ENCODE measurements at places on chromosomes 5 and 9.

DNA sequence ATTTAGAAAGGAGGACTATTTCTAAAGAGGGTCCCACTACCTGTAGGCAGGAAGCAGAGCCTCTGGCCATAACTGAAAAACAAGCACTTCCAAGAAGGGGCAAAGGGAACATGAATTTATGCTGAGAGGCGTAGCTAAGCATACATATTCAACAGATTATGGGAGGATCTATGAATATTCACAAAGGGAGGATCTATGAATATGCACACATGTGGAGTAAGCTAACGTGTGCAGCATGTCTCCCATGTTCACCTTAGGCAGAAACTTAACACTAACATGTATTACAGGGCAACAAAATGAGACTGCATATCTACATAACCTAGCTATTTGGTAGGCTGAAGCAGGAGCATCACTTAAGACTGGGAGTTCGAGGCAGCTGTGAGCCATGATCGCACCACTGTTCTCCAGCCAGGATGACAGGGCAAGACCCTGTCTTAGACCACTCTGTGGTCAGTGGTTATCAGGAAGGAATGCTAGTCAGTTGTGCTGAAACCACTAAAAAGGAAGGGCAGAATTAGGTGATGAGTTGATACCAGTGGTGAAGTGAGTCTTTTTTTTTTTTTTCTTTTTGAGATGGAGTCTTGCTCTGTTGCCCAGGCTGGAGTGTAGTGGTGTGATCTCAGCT, 20.8 kb downstream of the FXN start:
- DNase-seq: no peak

GRCh38 chr9:120916991-120917880, 9.4 kb downstream of the TRAF1 start:
- no peak for DNase-seq

DNA sequence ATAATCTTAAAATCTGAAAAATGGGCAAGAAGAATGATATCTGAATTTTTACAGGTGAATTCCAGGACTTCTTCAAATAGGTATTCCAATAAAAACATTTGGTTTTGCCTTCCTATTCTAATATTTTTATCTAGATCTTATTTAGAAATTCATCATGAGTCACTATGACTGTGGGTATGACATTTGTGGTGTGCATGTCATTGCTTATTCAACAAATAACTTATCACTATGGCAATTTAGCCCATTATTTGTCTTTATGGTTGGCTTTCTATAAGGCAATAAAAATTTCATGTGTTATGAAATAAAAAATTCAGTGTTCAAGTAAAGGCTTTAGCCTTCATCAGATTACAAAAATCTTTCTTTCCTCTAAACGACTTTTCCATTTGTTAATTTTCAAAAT, 1139.6 kb upstream of the NUDT12 start:
- no peak for DNase-seq

DNA sequence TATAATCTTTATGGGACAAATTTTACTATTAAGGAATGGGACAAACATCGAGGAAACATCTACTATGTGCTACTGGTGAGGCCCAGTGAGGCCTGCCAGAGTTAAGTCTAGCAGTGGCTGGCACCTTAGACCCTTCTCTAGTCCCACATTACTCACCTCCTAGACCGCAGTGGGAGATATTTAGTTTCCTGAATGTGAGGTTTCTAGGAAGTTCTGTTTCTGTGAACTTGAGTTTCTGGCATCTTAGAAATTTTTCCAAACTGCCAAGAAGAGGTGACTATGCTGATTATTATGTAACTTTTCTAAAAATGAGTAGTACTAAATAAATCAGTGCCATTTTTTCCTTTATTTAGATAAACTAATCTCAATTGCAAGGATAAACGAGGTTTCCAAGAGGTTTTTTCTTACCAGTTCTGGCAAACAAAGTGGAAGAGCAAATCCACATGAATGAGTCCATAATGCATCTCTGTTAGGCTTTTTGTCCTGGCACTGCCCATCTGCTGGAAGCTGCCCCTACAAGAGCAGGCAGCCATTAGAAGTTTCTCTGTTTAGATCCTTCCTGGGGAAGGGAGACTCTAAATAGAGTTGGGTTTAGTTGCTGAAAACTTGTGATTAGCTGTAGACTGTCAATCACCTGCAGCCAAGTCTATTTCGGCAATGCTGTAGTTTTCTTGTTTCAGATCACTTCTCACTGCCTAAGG, 348.7 kb downstream of the MAN2A1 start:
- no peak for DNase-seq

DNA sequence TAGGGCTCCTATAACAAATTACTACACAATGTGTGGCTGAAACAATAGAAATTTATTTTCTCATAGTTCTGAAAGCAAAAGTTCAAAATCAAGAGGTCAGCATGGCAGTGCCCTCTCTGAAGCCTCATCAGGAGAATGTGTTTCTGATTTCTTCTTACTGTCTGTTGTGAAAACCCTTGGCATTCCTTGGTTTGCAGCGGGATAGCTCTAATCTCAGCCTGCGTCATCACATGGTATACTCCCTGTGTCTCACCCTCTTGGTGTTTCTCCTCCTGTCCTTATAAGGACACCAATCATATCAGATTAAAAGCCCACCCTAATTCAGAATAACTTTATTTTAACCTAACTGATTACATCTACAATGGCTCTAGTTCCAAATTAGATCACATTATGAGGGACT, 87.5 kb upstream of the CDH9 start:
- DNase-seq: no peak

DNA sequence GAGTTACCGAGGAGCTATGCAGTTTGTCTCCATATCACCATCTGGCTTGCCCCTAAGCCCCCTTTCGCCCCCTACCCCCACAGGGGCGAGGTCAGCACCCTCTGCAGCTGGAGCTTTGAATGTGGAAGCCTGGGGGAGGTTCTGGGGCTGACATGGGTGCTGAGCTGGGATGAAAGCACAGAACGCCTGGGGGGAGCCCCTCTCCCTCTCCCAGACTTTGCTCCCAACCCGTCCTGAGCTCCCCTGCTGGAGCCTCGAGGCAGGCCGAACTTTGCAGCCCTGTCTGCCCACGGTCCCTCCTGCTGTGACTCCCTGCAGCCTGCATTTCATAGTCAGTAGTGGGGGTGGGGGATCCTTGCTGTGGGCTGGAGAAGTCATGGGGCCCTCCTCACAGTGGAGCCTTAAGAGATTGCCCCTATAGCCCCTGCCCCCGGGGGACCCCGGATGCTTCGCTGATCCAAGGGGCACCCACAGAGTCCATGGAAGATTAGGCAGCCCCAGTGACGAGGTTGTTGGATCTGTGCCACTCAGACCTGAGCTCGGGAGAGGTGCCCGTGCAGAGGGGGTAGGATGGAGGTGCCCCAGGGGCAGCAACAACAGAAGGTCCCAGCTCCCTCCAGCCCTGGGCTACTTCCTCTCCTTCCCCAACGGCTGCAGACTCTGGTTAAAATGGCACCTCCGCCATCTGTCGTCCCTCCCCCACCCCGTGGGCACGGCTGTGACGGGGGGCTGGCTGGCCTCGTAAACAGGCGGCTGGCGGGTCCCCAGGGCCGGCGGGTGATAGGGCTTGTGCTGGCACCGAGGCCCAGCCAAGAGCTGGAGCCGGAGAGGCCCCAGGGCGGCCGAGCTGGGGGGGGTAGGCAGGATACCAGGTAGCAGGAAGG, 162.0 kb downstream of the C9orf50 start:
- DNase-seq: peak; percentile 52

DNA sequence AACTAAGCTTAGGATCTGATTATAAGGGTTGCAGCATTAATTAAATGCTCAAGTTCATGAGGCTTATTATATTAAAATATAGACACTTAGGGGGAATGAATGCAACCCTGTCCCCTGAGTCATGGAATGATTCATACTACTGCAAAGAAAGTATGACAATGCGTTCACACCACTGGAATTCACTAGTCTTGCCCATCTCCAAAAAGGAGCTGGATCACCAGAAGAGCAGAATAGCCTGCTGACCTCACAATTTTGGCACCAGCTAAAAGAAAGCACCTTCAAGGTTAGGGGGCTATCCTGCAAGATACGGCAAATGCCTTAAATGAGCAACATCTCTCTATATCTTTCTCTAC, 32.0 kb upstream of the TMED7 start:
- DNase-seq: peak; percentile 94

- no peak for DNase-seq
Observed at GRCh38 chr5:119896826-119897536, 267.6 kb downstream of the FAM170A start.

- peak; percentile 49 for DNase-seq
Observed at GRCh38 chr5:53170746-53171349, 61.3 kb upstream of the MOCS2 start.

DNA sequence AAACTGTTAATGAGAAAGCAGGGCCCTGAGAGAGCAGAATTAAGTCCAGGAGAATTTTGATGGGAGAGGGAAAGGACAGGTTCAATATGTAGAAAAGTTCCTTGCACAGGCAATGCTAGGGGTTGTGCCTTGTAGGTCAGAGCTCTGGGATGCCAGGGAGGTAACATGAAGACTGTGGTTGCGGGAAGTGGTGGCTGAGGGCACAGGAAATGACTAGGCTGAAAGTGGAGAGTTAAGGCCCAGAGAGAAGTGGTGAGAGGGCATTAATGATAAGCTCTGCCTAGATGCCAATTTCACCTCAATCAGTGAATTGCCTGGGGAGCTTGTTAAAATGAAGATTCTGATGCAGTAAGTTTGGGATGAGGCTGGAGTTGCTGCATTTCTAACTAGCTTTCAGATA, 31.5 kb upstream of the PPP3R2 start:
- no peak for DNase-seq

GRCh38 chr9:81595887-81596543, 93.3 kb downstream of the TLE1 start:
- DNase-seq: no peak

GRCh38 chr9:32526707-32527048, 682 bp upstream of the RIGI start:
- no peak for DNase-seq

GRCh38 chr5:138366632-138367382, 14.3 kb downstream of the KDM3B start:
- no peak for DNase-seq

DNA sequence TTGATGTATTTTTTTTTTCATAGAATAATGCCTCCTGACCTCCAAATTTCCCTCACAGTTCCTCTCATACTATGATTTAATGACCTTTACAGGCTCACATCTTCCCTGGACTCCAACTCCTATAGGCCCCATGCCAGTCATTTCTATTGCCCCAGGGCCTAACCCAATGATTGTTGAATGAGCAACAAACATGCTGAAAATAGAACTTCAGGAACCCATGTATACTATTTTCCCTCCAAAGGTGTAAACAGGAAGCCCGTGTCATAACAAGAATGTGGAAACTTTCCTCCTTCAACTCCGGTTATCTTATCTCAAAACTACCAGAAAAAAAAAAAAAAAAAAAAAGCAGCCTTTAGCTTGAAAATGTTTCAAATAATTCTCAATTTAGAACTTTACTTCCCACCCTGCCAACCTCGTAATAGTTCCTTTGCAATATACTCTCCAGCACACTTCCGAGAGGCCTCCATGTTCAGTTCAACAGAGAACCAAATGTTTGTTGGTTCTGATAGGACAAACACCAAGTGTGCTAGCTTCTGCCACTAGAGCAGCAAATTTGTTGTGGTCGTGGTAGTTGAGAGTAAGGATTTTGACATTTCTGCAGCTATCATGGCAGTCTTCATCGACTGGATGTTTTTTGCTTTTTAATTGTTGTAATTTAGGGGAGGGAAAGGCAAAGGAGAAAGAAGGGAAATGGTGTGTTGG, 25.8 kb downstream of the TRPM6 start:
- no peak for DNase-seq

- DNase-seq: no peak
Observed at GRCh38 chr5:10466446-10467073, 24.9 kb downstream of the ROPN1L start.

GRCh38 chr9:135225619-135226228, 138.3 kb downstream of the OLFM1 start:
- DNase-seq: no peak

DNA sequence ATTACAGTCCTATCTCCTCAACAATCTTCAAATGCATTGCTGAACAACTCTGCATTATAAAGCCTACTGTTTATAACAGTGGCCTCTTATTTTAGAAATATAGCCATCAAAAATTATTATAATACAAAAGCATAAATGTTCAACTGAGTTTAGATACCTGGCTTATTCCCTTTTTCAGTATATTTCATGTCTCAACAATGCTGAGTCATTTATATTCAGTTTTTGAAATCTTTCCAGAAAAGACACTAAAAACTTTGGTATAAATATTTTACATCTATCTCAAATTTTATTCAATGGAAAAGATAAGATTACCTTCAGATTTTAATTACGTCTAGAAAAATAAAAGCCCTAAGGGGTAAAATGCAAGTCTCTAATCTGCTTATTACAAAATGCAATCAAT, 37.9 kb downstream of the LURAP1L start:
- no peak for DNase-seq

DNA sequence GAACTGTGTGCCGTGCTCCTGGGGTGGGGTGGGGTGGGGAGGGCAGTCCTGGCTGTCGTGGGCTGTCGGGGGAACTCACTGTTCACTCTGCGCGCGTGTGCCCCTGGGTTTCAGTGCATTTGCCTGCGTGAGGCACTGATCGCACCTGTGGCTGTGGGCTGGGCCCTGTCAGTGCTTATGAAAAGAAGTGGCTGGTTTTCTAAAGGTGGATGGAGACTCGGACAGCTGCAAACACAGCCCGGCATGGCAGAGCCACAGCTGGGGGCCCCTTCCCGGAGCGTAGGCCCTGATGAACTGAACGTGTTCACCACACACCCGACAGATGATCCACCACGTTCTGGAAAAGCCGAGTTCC, 42.7 kb downstream of the NKD2 start:
- DNase-seq: no peak

GRCh38 chr5:36066540-36067210, at the start of gene UGT3A2:
TSS of gene UGT3A2 (minus strand) at chr5:36066882. CDS start at chr5:36066789, 93 bp downstream.
- no peak for DNase-seq

- no peak for DNase-seq
Observed at GRCh38 chr9:84293001-84293798, 47.4 kb downstream of the SLC28A3 start.

GRCh38 chr5:86986837-86987236, 280.8 kb upstream of the RASA1 start:
- no peak for DNase-seq

GRCh38 chr5:111584651-111585050, 72.3 kb upstream of the STARD4 start:
- peak; percentile 80 for DNase-seq

GRCh38 chr5:15463231-15463980, 36.6 kb upstream of the FBXL7 start:
- peak; percentile 38 for DNase-seq

DNA sequence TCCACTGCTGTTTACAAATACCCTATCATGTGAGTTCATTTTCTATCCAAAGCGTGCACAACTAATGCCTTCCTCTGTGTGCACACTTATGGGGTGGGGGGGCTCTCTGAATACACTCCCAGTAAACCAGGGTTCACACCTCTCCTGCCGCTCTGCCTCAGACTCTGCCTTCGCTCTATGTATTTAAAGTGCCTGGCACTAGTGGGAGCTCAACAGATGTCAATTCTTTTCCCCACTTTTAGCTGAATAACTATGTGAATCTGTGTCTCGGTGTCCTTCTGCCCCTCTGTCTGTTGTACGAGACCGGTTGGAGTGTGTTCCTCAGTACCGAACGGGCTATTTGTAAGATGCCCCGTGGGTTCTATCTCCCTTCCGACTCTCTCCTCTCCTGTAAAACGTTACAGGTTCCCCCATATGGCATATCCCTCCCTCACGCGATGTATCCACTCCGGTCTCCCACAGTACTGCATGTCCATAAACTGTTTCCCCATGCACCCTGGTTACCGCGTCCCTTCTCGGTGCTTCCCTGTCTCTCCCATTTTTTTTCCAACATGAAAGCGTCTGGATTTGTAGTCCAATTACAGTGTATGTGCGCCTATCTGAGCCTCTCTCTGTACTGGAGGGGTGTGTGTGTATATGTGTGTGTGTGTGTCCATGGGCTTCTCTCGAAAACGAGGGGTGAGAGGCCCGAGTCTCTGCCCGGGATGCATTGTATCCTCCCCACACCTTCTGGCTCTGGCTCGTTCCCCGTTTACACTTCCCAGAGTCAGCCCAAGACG, 1.6 kb downstream of the ELL2 start:
- peak; percentile 56 for DNase-seq
